Naive B cell (primary cell): ENCODE measurements at places on chromosomes 7 and 10.

DNA sequence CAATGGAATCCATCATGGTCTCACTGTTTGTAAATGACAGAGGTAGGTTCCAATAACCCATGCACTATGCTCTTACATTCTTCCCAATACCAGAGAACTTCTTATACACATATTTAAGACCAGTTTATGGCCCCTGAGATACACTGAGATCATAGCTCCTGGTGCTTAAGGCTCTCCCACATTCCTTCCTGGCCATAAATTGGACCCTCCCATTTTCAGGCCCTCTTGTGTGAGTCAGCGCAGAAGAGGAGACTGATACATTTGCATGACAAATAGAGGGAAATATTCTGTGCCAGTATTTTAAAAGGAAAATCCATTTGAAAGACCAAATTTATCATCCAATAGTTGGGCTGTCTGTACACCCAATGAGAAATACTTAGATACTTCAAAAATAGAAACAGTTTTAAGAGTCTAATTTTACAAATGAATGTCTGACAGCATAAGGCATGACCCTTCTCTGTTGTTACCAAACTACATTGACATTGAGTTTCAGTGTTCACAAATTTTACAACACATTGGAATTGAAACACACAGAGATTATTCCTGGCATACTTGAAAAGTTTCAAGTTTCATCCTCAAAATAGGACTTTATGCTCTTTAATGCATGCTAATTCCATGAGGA, 35.3 kb downstream of the SLC16A9 start:
- no peak for DNase-seq

DNA sequence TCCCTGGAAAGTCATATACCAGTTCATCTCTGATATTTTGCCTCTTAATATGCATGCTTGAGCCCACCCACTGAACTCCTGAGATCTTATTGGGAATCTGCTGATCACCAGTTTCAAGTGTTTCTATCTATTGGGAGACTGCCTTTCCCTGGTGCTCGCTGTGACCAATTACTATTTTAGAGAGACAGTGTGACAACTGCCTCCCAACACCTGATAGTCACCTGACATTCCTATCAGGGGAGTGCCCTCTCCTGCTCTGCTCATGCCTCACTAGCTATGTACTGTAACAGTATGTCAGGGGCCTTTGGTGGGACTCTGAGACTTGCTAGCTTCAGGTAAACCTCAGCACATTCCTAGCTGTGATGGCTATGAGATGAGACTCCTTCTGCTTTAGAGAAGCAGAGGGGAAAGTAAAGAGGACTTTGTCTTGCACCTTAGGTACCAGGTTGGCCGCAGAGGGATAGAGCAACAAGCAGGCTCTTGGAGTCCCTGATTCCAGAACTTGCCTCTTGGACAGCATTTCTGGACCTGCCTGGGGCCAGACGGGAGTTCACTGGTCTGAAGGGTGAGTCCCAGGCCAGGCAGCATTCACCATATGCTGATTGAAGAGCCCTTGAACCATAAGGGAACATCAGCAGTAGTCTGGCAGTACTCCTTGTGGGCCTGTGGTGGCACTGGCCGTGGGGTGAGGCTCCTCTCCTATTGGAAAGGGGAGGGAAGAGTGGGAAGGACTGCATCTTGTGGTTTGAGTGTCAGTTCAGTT, 34.4 kb upstream of the ARHGAP12 start:
- no peak for DNase-seq

- no peak for DNase-seq
These were observed 514.2 kb downstream of the ARL4A start for GRCh38 chr7:13201628-13202027.

GRCh38 chr7:7536396-7537019, 835 bp upstream of the COL28A1 start:
- no peak for DNase-seq

DNA sequence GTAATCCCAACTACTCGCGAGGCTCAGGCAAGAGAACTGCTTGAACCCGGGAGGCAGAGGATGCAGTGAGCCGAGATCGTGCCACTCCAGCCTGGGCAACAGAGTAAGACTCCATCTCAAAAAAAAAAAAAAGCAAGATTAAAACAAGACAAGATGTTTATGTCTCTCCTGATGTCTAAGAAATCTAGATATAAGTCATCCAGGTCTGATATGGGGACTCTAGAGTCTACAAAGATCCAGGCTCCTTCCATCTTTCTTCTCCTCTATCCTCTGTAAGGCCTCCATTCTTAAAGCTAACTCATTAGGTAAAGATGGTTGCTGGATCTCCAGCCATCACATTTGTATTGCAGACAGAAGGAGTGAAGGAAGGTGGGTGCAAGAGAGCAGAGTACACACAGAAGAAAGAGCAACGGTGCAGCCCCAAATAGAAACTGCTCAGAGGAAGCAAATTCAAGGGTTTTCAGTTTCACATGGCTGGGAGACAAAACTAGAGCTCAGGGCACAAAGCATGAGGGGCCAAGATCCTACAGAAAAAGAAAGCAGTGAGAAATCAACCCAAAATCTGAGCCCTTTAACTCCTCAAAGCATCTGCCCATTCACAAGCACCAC, 57.6 kb downstream of the USP6NL start:
- peak; percentile 44 for DNase-seq
